ENCODE measurements at places on chromosomes 12 and 14.

DNA sequence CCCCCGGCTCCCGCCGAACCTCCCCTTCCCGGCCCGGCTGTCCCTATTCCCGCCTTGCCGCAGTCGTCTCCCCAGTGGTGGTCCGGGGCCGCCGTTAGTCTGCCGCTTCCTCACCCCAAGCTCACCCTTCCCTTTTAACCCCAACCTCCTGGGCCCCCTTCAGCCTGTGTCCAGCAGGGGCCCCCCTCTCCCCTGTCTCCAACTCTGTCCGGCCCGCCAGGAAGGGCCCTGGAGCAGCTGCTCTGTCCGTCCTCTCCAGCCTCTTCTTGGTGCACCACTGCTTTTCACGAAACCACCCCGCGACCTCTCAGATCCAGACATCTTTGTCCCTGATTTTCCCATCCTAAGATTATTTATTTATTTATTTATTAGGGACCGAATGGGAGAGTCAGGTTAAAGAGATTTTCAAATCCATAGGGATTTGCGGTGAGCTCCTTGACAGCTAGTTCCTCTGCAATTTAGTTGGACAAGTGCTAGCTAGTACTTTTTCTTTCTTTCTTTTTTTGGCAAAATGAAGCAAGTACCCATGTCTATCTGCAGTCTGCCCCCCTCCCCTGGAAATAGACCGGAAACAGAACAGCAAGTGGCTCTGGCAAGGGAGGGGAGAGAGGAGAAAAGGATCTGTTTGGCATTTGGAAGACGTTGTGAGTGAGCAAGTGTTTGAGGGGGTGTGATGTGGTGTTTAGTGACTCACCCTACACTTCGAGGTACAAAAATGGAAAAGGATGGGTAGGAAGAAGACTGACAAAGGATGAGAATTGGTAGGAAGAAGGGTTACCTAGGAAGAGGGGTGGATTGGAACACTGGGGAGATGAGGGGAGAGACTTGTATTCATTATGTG, 632 bp downstream of the UBR7 start:
- DNase-seq, result peak; percentile 17

- DNase-seq, result no peak
Observed at GRCh38 chr12:9980126-9980525, 8.9 kb downstream of the CLEC12A start.

DNA sequence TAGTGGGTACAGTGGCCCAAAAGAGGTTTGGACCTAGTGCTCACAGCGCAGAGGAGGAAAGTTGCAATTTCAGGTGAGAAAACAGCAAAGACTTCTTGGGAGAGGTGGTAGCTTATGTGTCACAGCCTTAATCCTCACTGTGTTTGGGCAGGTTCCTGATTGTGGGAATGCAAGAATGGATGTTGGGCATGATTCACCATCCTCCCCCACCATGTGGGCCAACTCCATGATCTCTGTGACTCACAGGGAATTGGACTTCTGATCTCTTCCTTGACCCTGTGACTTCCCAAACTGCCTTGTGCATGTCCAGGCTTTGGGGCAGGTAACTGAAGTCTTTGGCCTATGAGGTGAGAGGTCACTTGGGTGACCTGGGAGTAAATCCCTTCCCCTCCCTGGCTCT, 1.8 kb upstream of the CHST11 start:
- DNase-seq, result no peak

DNA sequence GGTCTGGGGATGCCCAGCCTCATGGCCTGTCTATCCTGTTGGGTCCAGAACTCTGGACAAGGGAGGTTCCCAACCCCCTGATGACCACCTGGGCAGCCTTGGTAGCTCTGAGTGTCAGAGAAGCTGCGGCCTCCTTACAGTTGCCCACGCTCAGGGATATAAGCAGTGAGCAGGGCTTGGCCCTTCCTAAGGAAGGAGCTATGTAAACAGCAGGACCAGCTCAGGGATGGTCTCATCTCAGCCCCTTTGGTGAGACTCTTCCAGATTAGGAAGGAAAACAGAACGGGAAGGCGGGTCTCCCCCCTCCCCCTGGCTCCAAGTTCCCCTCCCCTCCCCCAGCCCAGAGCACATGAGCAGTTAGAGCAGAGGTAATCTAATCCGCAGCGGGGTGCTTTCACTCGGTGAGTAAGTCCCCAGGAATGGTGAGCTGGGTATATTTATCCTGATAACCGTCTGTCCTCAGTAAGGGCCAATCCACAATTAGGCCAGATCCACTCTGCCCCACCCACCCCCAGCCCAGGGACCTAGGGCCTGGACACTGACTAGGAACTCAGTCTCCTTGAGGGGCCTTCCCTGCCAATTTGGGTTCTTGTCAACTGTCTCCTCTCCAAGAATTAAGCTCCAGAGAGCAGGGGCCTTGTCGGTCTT, 29.5 kb upstream of the RPLP0 start:
- DNase-seq, result no peak

DNA sequence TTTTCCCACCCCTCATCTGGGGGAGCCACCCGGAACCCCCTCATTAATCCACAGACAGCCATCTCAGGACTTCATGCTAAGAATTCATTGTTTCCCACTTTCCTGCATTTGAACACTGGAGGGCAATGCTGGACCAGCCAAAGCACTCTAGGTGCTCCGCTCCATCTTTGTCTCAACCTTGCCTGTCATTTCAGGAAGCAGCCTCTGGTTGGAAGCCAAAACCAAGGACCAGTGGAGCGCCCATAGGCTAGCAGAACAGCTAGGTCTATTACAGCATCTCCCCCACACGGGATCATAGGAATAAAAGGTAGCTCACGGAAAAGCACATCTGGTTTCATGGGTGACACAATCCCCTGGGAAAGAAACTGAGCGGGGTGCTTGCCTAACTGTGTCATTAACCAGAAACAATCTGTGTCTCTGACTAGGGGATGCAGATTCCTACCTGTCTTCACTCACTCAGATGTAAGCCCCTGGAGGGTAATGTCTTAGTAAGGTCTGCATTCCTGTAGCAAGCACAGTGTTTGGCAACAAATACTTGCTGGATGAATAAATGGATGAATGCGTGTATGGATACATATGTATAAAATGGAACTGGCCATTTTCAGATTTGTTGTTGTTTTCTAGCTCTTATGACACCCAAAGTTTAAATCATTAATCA, 197.0 kb downstream of the DAD1 start:
- DNase-seq, result no peak

GRCh38 chr12:109134186-109134917, 18.0 kb downstream of the ACACB start:
- no peak for DNase-seq

- no peak for DNase-seq
Observed at GRCh38 chr12:43333644-43334043, 218.4 kb downstream of the ADAMTS20 start.

DNA sequence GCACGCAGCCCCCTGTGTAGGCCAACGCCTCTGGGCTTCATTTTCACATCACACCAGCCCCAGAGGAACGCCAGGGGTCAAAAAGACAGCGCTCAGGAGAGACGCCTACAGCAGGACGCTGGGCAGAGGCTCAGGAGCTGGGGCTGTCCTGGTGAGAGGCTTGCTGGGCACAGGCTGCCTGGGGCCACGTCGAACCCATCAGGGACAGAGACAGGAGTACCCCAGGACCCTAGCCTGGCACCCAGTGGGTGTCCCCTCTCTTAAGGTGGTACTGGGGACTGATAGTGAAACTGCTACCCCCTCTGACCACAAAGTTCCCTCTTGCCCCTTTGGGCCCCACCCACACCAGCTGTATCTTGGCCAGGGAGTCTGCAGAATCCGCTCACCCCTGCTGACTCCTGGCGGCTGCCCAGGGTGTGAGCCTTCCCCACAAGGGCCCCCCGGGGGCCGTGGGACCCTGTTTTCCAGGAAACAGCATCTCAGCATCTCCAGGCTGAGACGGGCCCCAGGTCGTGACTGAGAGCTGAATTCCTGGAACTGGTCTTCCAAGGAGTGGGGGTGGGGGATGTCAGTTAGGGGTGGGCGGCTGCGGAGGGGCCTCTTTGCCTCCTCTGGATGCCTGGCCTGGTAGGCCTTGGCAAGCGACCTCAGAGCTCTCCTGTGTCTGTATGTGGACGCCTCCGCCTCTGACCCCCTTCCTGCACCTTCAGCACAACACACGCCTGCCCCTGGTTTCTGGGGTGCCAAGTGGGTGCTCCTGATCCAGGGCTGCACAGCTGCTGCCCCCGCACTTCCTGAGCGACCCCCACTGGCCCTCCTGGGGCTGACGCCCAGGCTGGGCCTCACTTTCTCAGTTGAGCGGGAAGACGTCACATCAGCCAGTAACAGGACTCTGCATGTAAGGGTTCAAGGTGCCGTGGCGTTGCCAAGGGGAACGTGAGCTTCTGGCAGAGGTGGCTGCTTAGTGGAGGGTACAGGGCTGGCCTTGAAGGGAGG, 321.9 kb upstream of the RTL1 start:
- DNase-seq, result no peak

GRCh38 chr12:12507121-12507520, 55.5 kb downstream of the DUSP16 start:
- DNase-seq, result no peak

GRCh38 chr12:981176-981828, 9.7 kb upstream of the ERC1 start:
- DNase-seq, result no peak

- DNase-seq, result peak; percentile 48
Observed at GRCh38 chr12:62210422-62210821, 49.8 kb upstream of the USP15 start.
